Cardiac muscle cell (in vitro differentiated cells and primary cell): ENCODE measurements at places on chromosomes 1 and 21.
A peak's percentile ranks its signal among the peaks of the same experiment; 100 is the strongest.

DNA sequence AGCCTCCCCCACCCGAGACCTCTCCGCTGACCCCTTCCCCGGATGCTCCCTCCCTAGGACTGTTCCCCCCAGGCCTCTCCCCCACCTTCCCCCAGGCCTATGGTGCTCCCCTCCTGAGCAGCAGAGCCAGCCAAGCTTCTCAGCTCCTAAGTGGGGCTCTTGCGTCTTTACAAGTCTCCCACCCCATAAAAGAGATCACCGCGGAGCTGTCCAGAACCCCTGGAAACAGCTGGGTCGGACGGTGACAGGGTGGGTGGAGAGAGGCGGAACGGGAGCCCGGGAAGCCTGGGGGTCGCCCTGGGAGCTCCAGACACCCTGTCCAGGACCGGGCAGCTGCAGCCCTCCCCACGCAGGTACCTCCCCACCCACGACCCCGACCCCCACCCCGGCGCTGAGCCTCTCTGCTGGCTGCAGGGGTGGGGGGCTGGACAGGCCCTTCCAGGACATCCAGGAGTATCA is 61.2 kb downstream of the WNT9A start:
- no peak for DNase-seq

- DNase-seq = no peak
These were observed 10.0 kb upstream of the EPHA8 start for GRCh38 chr1:22553104-22553880.

DNA sequence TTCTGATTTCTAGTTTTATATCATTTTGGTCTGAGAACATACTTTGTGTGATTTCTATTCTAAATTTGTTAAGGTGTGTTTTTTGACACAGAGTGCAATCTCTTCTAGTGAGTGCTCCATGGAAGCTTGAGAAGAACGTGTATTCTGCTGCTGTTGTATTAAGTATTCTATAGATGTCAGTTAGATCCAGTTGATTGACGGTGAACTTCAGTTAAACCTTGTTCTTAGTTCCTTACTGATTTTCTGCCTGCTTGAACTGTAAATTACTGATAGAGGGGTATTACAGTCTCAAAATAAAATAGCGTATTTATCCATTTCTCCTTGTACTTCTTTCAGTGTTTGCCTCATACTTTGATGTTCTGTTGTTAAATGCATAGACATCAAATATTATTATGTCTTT is 248.1 kb upstream of the GREM2 start:
- DNase-seq = no peak

- DNase-seq = no peak
These were observed 72.2 kb upstream of the CD34 start for GRCh38 chr1:207983044-207983635.

- DNase-seq = peak; percentile 64
These were observed 3.8 kb downstream of the ARV1 start for GRCh38 chr1:230982696-230983095.

DNA sequence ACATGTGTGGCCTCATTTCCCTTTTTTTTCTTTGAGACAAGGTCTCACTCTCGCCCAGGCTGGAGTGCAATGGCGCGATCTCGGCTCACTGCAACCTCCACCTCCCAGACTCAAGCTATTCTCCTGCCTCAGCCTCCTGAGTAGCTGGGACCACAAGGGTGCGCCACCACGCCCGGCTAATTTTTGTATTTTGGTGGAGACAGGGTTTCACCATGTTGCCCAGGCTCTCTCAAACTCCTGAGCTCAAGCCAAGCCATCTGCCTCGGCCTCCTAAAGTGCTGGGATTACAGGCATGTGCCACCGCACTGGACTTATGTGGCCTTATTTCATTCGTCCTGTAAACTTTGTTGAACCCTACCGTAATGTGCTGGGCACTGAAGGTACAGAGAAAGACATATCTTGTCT is 569 bp upstream of the WARS2 start:
- no peak for DNase-seq

DNA sequence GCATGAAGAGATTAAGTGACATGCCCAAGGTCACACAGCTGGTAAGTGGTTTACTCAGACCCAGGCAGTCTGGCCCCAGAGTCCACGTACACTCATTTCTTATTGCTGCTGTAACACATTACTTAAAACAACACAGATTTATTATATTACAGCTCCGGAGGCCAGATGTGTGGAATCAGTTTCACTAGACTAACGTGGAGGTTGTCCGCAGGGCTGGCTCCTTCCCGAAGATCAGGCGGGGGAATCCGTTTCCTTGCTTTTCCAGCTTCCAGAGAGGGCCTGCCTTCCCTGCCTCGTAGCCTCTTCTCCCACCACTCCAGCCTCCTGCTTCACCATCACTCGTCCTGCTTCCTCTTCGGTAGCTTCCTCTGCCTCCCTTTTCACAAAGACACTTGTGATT is 81.2 kb downstream of the KCNN3 start:
- DNase-seq = no peak
